ENCODE measurements at places on chromosomes 3 and 15.
A peak's percentile ranks its signal among the peaks of the same experiment; 100 is the strongest.

DNA sequence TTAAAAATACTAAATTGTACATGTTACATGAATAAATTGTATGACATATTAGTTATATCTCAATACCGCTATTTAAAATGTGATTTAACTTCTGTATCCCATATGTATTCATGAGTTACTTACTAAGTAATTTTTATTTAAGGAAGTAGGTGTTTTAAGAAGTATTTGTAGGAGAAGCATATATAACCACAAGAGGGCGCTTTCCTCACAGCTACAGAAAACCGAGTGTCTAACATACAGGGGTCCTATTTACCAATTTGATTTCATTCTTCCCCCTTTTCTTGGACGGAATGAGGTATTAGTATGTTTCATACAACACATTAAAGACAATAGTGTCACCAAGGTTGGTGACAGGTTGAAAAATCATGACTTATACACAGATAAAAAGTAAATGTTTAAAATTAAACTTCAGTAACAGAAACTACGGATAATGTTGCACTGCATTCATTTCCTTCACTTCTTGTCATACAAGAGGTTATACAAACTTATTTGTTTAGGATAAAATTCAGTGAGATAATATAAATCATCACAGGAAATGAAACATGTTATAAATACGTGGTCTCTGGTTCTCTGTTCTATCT lies 253.6 kb downstream of the MAGI1 start:
- DNase-seq, result peak; percentile 43

DNA sequence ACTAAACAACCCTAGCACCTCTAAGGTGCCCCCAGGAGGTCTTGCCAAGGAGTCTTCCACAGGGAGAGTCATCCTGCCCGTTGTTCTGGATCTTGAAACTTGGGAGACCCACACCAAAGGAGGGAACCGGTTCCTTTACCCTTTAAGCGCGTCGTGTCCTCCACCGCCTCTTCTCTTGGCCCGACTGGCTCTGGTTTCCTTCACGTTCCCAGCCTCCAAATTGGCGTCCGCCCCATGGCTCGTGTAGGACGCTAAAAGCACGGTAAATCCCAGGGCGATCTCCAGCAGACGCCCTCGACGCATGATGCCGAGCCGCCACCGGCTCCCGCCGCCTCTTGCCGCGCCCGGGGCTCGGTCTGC lies 1.1 kb downstream of the FBN1 start:
- DNase-seq, result no peak

DNA sequence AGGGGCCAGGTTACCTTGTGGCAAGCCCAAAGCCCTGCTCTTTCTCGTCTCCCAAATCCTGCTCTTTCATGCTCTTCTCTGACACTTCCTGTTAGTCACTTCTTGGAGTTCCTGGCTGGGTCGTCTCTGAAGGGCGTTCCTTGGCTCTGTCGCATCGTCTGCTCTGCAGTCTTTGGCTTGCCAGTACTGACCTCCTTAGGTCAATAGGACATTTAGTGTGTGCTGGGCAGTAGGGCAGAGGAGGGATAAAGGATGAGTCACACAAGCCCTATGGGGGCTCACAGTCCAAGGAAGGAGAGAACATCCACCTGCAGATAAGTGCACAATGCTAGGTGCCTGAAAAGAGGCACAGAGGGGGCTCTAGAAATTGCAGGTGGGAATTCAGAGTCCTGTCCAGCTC lies 87.5 kb downstream of the FAM43A start:
- no peak for DNase-seq

GRCh38 chr3:134527037-134527436 lies 41.2 kb downstream of the CEP63 start:
- no peak for DNase-seq

DNA sequence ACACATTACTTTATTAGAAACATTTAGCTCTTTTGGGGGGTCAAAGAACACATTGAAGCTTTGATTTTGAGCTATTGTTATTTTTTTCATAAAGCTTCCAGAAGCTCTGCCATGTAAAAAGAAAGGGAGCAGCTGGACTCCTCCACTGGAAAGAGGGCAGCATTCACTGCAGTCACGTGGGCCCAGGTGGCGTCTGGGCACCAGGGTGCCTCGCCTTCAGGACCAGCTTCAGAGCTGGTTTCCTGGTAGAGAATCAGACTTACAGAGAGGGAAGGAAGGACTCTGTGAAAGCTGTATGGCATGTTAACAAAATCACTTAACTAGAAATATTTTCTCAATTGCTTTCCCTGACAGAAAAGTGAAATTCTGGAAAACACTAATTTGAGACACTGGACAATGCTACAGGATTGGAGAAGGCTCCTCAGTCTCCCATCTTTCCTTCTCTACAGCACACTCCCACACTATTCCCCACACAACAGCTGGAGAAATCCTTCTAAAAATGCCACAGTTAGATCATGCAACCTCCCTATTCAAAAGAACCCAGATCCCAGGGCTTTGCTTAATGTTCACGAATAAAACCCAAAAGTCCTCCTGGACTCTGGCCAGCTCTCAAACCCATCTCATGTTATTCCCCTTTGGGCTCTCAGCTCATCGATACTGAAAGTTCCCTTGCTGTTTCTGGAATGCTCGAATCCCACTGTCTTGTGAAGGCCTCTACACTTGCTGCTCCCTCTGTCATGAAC lies 83.2 kb downstream of the NFKBIZ start:
- no peak for DNase-seq

- DNase-seq, result no peak
Measured at GRCh38 chr3:18890449-18890848, 257.9 kb upstream of the KCNH8 start.

DNA sequence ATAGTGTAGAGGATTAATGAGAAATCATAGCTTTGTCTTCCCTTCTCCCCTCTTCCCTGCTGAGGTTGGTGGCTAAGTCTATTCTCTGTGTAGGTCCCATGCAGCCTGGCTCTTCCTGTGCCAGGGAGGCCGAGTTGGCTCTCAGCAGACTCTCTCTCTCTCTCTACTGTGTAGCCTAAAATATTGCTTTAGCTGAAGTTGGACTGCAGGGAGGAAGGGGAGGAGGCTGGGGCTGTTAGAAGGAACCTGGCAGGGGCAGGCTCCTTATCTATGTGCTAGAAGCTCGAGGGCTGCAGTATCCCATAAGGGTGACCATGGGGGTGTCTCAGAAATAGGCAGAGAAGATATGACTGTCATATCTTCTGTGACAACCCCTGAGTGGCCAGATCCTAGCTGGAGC lies 160.8 kb downstream of the EPHB1 start:
- DNase-seq, result no peak

GRCh38 chr15:81858586-81858985 lies 187.2 kb downstream of the MEX3B start:
- no peak for DNase-seq

- DNase-seq, result peak; percentile 11
Measured at GRCh38 chr3:99023590-99024192, 122.2 kb upstream of the DCBLD2 start.

DNA sequence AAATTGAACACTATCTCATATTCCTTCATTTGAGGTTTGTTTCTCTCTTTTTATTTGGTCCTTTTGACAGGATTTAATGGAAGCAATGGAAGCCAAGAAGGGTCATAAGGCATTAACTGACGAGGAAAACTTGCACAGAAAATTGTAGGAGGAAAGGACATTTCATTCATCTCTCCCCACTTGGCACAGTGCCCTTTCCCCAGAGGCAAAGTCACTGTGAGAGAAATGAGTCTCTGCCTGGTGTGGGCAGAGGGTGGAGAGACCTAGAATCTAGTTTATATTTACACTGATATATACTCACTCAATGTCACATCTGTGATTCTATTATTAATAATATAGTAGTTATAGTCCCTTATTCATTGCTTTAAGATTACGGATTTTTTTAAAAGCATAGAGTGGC lies 324.6 kb upstream of the IL12A start:
- no peak for DNase-seq

- no peak for DNase-seq
Measured at GRCh38 chr3:102230057-102230456, 204.8 kb upstream of the ZPLD1 start.

GRCh38 chr3:70811880-70812279 lies 499.4 kb upstream of the MDFIC2 start:
- peak; percentile 45 for DNase-seq

DNA sequence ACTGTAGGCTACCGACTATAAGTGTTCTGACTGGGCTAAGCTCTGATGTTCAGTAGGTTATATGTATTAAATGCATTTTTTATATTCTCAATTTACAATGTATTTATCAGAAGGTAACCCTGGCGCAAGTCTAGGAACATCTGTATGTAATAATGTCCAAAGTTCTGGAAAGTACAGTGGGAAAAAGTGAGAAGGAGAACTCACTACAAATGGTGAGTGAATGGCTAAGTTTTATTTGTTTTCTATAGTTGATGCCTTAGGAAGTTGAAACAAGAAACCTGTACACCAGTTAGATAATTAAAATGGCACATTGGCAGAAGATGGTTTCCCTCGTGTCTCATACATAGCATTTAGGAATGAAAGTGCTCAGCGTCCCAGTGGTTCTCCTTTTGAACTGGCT lies 333.4 kb upstream of the THRB start:
- no peak for DNase-seq

DNA sequence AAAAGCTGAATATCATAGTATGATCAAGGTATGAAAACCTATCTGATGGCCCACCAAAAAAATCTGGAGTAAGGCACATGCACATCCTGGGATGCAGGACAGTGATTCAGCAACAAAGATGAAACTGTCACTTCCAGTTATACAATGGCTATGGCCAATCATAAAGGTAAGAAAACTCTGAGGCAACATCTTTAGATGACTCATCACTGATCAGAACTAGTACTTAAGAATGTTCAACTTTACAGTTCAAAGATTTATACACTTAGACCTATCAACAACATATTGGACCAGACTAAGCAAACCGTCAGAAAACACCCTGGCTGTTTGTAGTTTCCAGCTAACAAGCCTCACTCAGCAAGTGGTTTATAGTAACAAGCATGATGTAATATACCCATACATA lies 21.3 kb upstream of the PLCH1 start:
- no peak for DNase-seq

GRCh38 chr15:51129535-51130188 lies 35.0 kb upstream of the TNFAIP8L3 start:
- no peak for DNase-seq

GRCh38 chr15:68149059-68149458 lies 56.1 kb downstream of the CALML4 start:
- DNase-seq, result no peak

DNA sequence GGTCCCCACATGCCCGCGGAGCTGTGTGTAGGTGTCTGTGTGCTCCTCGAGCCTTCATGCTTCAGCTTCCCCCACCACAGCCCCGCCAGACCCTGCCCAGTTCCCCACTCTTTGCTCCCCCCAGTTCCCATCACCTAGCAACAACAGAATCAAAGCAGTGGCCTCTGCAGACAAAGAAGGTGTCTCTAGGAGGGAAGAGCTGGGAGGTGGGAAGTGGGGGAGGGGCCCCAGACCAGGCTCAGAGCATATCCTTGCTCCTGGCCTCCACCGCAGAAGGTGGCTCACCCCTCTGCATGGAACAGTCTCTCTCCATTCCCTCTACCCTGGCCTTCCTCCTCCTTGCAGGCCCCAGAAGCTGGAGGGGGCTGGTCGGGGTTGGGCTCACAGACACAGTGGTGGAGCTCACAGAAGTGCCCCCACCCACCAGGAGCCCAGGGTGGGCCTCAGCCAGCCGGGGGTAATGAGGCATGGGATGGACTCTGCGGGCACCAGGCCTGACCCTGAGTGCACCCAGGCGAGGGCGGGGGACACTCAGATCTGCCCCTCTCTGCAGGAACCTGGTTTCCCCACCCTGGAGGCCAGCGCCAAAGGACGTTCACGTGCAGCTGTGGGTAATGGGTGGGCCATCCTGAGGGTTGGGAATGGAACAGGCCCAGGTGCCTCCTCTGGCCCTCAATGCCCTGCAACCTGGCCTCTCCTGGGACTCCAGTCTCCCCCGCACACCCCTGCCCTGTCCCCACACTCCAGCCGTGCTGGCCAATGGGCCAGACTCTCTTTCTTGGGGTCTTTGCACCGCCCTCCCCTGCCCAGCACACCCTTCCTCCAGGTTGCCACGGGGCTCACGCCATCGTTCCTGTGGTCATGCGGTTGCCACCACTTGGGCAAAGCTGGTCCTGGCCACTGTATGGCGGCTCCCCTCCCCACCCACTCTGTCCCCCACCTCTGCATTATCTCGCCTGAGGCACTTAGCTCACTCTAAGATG lies 53.4 kb downstream of the TPRA1 start:
- no peak for DNase-seq

DNA sequence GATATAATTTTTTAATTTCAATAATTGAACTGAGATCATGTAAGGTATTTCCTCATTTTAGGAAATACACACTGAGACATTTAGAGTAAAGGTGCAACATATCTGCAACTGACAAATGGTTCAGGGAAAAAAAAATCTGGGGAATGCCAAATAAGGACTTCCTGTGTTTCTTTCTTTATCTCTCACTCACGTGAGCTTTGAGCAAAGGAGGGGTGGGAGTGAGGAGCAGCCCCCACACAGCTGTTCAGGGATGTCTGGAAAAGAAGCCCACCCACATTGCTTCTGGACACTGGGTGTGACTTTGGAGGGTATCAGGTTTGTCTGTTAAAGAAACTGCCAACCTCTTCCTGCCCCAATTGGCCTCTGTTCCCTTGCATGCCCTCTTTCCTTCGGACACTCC lies 5.6 kb upstream of the TP63 start:
- no peak for DNase-seq

DNA sequence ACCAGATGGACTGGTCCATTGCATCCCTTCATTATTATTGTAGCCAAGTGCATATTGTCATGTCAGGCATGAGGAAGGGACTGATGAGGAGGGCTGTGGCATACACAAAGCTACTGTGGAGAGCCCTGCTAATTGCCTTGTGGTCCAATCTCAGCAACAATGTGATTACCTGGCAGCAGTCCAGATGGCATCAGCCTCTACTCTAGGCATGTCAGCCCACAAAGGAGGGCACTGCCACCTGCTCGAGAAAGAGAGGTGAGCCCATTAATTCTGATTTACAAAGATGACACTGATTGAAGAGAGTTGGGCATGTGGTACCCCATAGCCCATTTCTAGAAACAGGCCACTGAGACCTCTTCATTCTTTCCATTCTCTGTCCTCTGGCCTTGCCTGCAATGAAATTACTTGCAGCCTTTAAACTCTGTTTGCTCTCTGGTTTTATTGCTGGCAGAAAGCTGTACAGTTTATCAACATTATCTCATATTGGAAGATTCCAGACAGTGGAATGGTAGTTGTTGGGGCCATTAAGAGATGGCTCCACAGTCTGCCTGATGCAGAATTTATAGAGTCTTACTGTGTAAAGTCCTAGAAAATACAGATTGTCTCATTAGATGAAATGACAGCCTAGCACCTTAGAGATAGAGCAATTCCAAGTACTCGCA lies 307.7 kb downstream of the ARPP21 start:
- no peak for DNase-seq

GRCh38 chr3:162865466-162865865 lies 1368.9 kb downstream of the OTOL1 start:
- DNase-seq, result no peak

GRCh38 chr3:153927107-153927506 lies 194.1 kb upstream of the ARHGEF26 start:
- peak; percentile 20 for DNase-seq

Measured in kidney glomerular epithelial cell (primary cell).